ENCODE measurements at places on chromosomes 1 and 21. TPM values are rescaled to one million over a fixed set of nuclear protein-coding genes. Genes with fewer than 3 reads are reported as not detected.

The PRXL2B gene
- 9.6 TPM for total RNA-seq

The ASPM gene
- 36.6 TPM for total RNA-seq

The LCK gene
- total RNA-seq: not detected

The CD1B gene
- not detected for total RNA-seq

The DMRTA2 gene
- not detected for total RNA-seq

The CASZ1 gene
- total RNA-seq: 1.2 TPM

The CACHD1 gene
- 5.7 TPM for total RNA-seq

The MUTYH gene
- total RNA-seq: 11.6 TPM

The NPHS2 gene
- total RNA-seq: not detected

The TGFB2 gene
- total RNA-seq: 0.05 TPM

The SYT6 gene
- total RNA-seq: not detected

The C1orf94 gene
- total RNA-seq: not detected

The BACE2 gene
- total RNA-seq: 220 TPM

The KRTAP7-1 gene
- total RNA-seq: not detected

The DNAJC6 gene
- total RNA-seq: not detected

The SPRR1A gene
- total RNA-seq: not detected

The OR2L8 gene
- not detected for total RNA-seq

The CSMD2 gene
- total RNA-seq: not detected

The CD1C gene
- total RNA-seq: not detected

The AQP10 gene
- total RNA-seq: not detected

The SAMD11 gene
- total RNA-seq: 43.5 TPM

The AGT gene
- total RNA-seq: not detected

The PALMD gene
- 2.5 TPM for total RNA-seq

The UQCRH gene
- total RNA-seq: 982 TPM

The SYTL1 gene
- not detected for total RNA-seq

The SLC30A2 gene
- total RNA-seq: not detected

The OR14K1 gene
- not detected for total RNA-seq

The FAM167B gene
- total RNA-seq: not detected

The UBE2G2 gene
- total RNA-seq: 76.0 TPM

The C8B gene
- not detected for total RNA-seq

The RLF gene
- total RNA-seq: 4.0 TPM

The SDF4 gene
- total RNA-seq: 126 TPM

The S100A8 gene
- total RNA-seq: not detected

The CLCA1 gene
- total RNA-seq: not detected

The AMY1B gene
- not detected for total RNA-seq

The GJA4 gene
- total RNA-seq: not detected

Data from MG63 (cell line).